Esophagus muscularis mucosa (tissue), 4 donors: ENCODE measurements at places on chromosomes 11 and 22.

- no peak for DNase-seq
- H3K36me3 ChIP-seq = no peaks in the 10 kb centered on the region
- no peak overlapping the region for H3K27ac ChIP-seq
- H3K4me1 ChIP-seq = peaks cover 7% of the 10 kb centered on the region
Measured at GRCh38 chr11:3201677-3202181, 16.9 kb downstream of the MRGPRG start.

DNA sequence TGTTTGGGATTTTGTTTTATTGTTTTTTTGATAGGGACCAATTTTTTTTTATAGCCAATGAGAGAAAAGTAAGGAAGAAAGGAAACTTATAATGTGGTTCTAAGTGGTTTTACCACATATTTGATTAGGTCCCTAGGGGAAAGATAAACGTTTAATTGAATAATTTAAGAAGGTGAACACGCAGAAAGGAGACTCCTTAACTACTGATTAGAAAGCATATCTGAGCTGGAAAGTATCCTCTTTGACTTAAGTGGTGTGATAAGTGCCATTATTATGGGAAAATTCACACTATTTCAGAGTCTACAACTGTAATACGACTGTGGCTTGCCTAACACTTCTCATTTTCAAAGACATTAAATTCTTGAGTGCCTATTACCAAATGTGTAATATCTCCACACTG is 106.5 kb upstream of the GRAMD1B start:
- no peaks in the 10 kb centered on the region for H3K4me1 ChIP-seq
- no peak overlapping the region for H3K4me3 ChIP-seq
- H3K27ac ChIP-seq = no peak overlapping the region

- no peak for DNase-seq
- no peaks in the 10 kb centered on the region for H3K36me3 ChIP-seq
- peaks cover 10% of the 10 kb centered on the region for H3K4me1 ChIP-seq
- no peaks in the 10 kb centered on the region for H3K27me3 ChIP-seq
- no peak overlapping the region for H3K27ac ChIP-seq
- H3K4me3 ChIP-seq = no peak overlapping the region
Measured at GRCh38 chr22:27401321-27401720, 400.2 kb downstream of the MN1 start.

GRCh38 chr11:612201-612960 is 3.4 kb downstream of the IRF7 start:
- no peaks in the 10 kb centered on the region for H3K27me3 ChIP-seq
- H3K27ac ChIP-seq = peak overlapping the region; percentile 87
- H3K4me1 ChIP-seq = peaks cover 37% of the 10 kb centered on the region

DNA sequence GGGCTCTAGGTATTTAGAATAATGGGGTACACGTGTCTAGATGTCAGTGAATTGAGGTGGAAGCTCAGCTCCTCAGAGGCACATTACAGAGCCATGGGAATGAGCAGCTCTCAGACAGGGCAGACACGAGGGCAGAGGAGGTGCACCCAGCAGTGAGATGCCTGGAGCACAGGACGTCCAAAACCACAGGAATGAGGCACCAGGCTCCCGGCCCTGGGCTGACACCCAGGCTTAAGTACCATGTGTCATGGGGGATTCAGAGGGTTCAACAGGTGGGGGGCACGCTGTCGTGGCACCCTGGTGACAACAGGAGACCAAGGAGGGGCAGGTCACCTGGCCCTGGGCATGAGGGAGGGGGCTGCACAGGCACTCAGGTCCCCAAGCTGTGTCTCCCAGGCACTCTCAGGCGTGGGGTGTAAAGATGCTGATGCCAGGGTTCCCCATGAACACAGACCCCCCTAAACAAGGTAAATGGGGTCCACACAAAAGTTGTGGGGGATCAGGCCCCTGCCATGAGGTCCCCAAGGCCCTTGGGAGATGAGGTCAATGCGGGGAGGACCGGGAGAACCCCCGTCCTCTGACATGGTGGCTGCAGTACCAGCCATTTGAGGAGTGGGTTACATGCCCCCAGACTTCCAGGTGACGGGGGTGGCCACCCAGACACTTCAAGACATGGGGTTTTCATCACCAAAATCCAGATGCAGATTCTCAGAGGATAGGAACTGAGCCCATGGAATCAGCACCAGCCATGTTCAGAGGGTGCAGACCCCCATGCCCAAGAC is 5.6 kb upstream of the SYT8 start:
- H3K4me3 ChIP-seq = no peak overlapping the region
- DNase-seq = no peak
- no peaks in the 10 kb centered on the region for H3K36me3 ChIP-seq
- H3K4me1 ChIP-seq = peaks cover 32% of the 10 kb centered on the region

GRCh38 chr22:32353292-32353691 is 4.4 kb upstream of the RFPL3 start:
- no peaks in the 10 kb centered on the region for H3K4me1 ChIP-seq
- no peaks in the 10 kb centered on the region for H3K27me3 ChIP-seq
- no peak overlapping the region for H3K4me3 ChIP-seq

DNA sequence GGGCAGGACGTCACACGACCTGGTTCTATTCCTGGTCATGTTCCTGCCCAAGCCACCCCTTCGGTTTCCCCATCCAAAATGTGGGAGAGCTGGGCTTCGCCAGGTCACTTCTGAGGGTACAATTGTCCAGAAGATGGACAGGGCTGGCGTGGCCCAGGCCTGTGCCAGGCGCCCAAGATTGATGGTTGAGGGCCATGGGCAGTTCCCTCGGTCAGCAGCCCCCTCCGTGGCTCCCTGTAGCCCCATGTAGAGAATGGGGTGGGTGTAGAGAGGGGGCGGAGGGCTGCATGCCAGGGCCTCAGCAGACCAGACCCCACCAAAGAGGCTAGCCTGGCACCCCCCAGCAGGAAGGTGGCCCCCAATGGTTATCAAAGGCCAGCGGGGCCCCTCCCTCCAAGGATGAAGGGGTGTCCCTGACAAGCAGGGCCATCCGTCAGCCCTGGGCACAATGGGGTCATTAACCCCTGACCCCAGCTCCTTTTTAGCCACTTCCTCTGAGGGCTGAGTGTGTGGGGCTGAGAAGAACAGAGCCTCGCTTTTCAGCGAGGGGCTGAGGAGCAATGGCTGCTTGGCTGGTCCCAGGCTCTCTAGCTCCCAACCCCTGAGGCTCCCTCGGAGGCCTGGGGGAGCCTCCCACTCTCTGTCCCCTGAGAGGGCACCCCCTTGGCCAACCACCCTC is 11.0 kb upstream of the PICK1 start:
- no peak for DNase-seq
- H3K27ac ChIP-seq = no peak overlapping the region
- H3K4me3 ChIP-seq = no peak overlapping the region
- H3K27me3 ChIP-seq = no peaks in the 10 kb centered on the region
- no peaks in the 10 kb centered on the region for H3K4me1 ChIP-seq
- no peaks in the 10 kb centered on the region for H3K36me3 ChIP-seq

- no peaks in the 10 kb centered on the region for H3K36me3 ChIP-seq
- peak overlapping the region; percentile 62 for H3K27ac ChIP-seq
- H3K4me3 ChIP-seq = peak overlapping the region; percentile 45
- peaks cover 9% of the 10 kb centered on the region for H3K4me1 ChIP-seq
Measured at GRCh38 chr11:102560555-102561011, 30.0 kb upstream of the MMP7 start.

- no peak for DNase-seq
- no peak overlapping the region for H3K27ac ChIP-seq
- no peaks in the 10 kb centered on the region for H3K36me3 ChIP-seq
- H3K27me3 ChIP-seq = no peaks in the 10 kb centered on the region
- H3K4me1 ChIP-seq = peaks cover 34% of the 10 kb centered on the region
- no peak overlapping the region for H3K4me3 ChIP-seq
Measured at GRCh38 chr11:43736502-43737200, 56.1 kb downstream of the HSD17B12 start.

- H3K4me3 ChIP-seq = no peak overlapping the region
- DNase-seq = no peak
- no peak overlapping the region for H3K27ac ChIP-seq
- H3K4me1 ChIP-seq = no peaks in the 10 kb centered on the region
- no peaks in the 10 kb centered on the region for H3K36me3 ChIP-seq
Measured at GRCh38 chr11:131938351-131938751, 567.9 kb downstream of the NTM start.

DNA sequence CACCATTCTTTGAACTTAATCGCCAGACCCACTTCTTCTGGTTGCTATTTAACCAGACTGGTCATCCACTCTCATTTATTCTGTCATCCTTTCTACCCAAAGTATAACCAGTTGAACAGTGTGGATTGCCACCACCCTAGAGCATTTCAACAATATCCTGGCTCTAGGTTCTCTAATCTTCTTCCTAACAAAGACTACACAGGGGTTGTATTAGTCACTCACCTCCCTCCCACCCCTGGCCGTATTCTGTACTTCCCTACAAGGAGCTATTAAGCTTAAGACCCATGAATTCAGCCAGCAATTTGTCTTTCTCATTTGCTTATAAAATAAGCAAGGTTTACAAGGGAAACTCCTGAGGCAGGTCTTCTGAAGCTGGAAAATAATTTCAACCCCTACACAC is 46.9 kb upstream of the CEP126 start:
- no peak overlapping the region for H3K4me3 ChIP-seq
- H3K36me3 ChIP-seq = no peaks in the 10 kb centered on the region
- H3K27me3 ChIP-seq = no peaks in the 10 kb centered on the region
- H3K4me1 ChIP-seq = peaks cover 8% of the 10 kb centered on the region
- peak overlapping the region; percentile 23 for H3K27ac ChIP-seq

- no peak for DNase-seq
- peak overlapping the region; percentile 53 for H3K27ac ChIP-seq
- H3K27me3 ChIP-seq = no peaks in the 10 kb centered on the region
- H3K36me3 ChIP-seq = no peaks in the 10 kb centered on the region
Measured at GRCh38 chr11:91947215-91947820, 277.3 kb upstream of the FAT3 start.

- H3K4me1 ChIP-seq = no peaks in the 10 kb centered on the region
- no peak for DNase-seq
- no peak overlapping the region for H3K27ac ChIP-seq
- H3K4me3 ChIP-seq = no peak overlapping the region
Measured at GRCh38 chr11:112249871-112250610, 10.6 kb downstream of the PLET1 start.

DNA sequence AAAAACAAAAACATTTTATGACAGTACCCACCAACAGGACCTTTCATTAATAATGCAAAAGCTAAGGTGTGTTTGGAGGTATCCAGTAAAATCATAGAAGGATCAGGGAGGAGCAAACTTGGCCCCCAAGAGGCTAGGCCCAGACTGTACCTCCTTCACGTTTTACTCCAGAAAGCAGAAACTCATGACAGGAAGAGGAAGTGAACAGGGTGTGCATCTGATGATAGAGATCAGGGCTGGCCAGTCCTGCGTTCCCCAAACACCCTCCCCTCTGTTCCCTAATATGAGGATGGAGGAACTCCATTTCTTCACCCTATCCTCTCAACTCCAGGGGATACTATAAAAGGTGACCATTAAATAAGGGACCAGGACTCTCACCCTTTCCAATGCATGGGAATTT is 10.2 kb upstream of the MS4A12 start:
- H3K36me3 ChIP-seq = no peaks in the 10 kb centered on the region
- H3K27ac ChIP-seq = no peak overlapping the region
- no peak for DNase-seq
- no peaks in the 10 kb centered on the region for H3K27me3 ChIP-seq

DNA sequence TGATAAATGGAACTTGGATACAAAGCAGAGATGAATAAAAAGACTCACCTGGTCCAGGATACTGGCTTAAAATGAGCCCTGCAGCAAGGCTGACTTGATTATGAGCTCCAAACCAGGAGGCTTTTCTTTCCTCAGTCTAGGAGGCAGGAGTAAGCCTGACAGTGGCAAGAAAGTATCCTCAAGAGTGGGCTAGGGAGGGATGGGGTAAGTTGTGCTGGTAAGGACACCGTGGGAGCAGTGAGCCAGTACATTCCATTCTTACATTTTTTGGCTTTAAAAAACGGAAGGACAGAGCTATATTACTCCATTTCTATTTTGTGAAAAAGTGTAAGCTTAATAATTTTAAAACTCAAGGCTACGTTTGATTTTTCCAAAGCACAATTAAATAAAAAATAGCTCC is 187.1 kb upstream of the DDI1 start:
- H3K27ac ChIP-seq = peak overlapping the region; percentile 69
- H3K4me1 ChIP-seq = peaks cover 23% of the 10 kb centered on the region
- H3K27me3 ChIP-seq = no peaks in the 10 kb centered on the region
- peak overlapping the region; percentile 35 for H3K4me3 ChIP-seq

GRCh38 chr22:37426706-37427134 is 559 bp downstream of the ELFN2 start:
- peaks cover 49% of the 10 kb centered on the region for H3K27me3 ChIP-seq
- no peak overlapping the region for H3K27ac ChIP-seq
- DNase-seq = no peak
- no peaks in the 10 kb centered on the region for H3K36me3 ChIP-seq

DNA sequence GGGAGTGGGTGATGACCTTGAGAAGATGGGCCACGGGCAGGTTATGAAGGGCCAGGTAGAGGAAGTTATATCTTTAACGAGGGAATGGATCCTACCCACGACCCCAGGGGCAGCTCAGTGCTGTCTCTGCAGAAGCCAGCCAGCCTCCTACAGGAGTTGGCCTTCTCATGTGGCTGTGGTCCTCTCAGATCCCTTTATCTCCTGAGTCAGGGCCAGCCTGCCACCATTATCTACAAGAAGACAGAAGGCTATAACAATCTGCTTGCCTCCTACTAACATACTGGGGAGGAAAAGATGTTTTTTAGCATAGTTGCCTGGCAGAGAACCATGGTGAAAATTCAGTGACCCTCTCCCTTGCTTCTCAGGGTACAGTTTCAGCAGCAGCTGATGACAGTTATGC is 7.0 kb upstream of the YWHAH start:
- no peaks in the 10 kb centered on the region for H3K4me1 ChIP-seq
- H3K36me3 ChIP-seq = no peaks in the 10 kb centered on the region
- no peak overlapping the region for H3K4me3 ChIP-seq
- no peak for DNase-seq
- H3K27me3 ChIP-seq = no peaks in the 10 kb centered on the region

DNA sequence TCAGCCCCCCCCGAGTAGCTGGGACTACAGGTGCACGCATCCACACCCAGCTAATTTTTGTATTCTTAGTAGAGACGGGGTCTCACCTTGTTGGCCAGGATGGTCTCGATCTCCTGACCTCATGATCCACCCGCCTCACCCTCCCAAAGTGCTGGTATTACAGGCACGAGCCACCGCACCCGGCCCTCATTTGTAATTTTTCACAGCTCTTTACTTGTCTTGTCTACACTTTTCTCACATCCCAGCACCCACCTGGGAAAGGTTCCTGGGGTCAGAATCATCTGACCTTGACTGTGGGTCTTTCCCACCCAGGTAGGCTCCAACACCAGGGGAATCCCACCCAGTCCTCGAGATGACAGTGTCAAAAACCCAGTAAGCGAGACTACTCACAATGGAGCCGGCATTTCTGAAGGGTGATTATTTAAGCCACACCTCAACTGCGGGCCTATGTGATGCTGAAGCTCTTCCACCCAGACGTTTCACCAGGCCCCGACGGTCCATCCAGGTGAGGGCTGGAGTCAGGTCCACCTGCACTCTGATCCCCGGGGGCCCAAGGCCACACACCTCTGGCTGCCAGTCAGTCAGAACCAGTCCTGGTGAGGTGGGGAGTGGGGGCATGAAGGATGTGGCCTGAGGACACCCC is 23.4 kb downstream of the CELSR1 start:
- H3K4me1 ChIP-seq = no peaks in the 10 kb centered on the region
- DNase-seq = no peak
- H3K27me3 ChIP-seq = no peaks in the 10 kb centered on the region
- no peaks in the 10 kb centered on the region for H3K36me3 ChIP-seq
- H3K27ac ChIP-seq = no peak overlapping the region
